ENCODE measurements at places on chromosomes 1 and 21.

GRCh38 chr1:47262787-47263413 is 30.9 kb upstream of the TAL1 start:
- no peak for DNase-seq

DNA sequence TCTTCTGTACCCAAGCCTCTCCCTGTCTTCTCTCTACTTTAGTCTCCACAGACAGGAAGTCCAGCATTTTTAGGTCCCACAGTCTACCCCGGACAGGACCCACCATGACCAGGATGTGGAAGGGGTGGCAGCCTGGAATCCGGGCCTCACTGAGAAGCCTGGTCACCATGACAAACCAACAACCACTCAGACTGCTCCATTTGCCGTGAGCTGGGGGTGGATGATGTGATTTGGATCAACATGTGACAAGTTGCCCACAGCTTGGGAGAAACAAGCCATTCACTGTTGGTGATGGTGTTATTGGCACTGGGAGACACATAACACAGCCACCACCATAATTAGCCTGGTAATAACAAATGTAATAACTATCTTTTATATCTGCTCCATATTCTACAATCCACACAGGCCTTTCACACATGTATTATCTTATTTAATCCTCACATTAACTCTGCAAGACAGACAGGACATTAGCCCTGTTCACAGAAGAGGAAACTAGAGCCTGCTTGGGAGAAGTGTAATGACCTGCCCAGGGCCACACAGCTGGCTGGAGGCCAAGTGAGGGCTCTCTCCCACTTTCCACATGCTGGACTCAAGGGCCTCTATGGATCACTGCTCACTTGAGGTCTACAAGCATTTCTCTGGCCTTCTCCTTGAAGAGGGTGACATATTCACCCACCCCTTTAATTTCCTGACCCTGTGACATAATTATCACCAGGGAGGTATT is 22.9 kb downstream of the MEF2D start:
- no peak for DNase-seq

GRCh38 chr1:202648605-202649226 is 61.5 kb downstream of the SYT2 start:
- DNase-seq, result no peak

- no peak for DNase-seq
Measured at GRCh38 chr1:63322944-63323864, 837 bp downstream of the FOXD3 start.

GRCh38 chr1:81126989-81127581 is 673.6 kb upstream of the ADGRL2 start:
- DNase-seq, result no peak

GRCh38 chr1:202007805-202008489 is 2.4 kb upstream of the ELF3 start:
- no peak for DNase-seq

All from stimulated activated CD8-positive, alpha-beta memory T cell treated with anti-CD3 and anti-CD28 coated beads, Interleukin-12 subunit alpha, Interleukin-12 subunit beta, amount 100 ng/mL, for 4 hours (primary cell).